ENCODE measurements at places on chromosomes 7 and 10.

DNA sequence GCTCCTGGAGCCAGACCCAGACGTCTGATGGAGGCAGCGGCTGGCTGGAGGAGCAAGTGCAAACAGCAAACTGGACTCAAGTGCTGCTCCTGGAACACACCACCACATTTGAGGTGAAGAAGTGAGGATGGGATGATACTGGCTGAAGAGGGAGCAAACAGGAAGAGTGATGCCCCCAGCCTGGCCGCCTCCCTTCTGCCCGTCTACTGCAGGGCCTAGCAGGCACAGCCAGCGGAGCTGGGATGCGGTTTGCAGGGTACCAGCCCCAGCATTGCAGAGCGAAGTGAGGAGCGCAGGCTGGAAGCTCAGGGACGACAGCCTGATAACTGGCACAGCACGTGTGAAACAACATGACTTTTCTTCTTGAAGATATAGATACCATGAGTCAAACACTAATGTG, 111.8 kb upstream of the ZNF32 start:
- no peak for DNase-seq

DNA sequence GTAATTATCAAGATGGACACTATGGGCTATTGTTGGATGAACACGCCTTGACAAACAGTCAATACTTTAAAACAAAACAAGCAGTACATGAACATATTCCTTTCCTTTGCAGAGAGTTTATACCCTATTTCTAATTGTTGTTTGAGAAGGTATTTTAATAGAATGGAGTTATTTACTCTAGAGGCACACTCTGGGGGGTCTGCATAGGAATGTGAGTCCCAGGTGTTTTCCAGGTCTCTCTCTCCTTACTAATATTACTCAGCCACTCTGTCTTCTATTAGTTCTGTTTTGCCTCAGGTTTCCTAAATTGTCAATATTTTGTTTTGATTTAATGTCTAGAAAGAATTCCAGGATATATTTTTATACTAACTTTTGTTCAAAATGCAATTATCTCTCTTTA, 1091.4 kb downstream of the CNTNAP2 start:
- DNase-seq = no peak

GRCh38 chr7:128835231-128835751, 5.1 kb downstream of the FLNC start:
- no peak for DNase-seq

GRCh38 chr10:114779803-114780576, 41.6 kb upstream of the FHIP2A start:
- DNase-seq = no peak

- no peak for DNase-seq
These were observed 93.3 kb upstream of the FZD8 start for GRCh38 chr10:35735412-35735811.

DNA sequence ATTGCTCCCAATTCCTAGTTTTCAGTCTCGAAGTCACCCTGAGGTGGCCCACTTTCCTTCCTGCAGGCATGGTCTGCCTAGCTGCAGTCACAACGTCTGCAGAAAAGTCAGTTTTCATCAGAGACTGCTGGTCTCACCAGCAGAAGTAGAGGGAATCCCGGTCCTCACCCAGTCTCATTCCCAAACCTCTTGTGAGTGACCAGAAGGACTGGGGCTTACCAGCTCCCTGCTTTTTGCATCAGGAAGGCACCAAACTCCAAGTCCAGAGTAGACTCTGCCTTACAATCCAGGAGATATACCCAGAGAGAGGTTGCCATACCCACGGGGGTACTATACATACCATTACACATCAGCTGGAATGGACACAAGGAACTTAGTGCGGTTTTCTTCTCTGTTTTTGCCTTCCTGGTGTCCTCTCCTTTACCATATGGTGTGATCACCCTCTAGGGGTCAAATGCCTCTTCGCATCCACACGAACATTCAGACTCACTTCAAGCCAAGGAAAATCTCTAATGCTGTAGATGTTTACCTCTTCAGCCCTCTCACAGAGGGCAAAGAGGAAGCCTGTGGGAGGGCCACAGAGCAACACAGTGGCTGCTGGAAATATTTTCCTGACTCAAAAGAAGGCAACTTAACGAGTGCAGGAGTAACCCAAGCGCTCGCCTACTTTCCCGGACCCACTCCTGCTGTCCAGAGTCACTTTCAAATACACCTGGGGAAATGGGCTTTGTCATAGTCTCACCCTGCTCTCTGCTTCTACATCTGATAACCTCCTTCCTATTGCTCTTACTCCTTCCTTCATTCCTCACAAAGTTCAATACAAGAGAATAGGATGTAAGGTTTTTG, 220.9 kb downstream of the C7orf25 start:
- DNase-seq = no peak

- DNase-seq = no peak
These were observed 350.0 kb downstream of the CRPPA start for GRCh38 chr7:16071246-16071857.

- no peak for DNase-seq
These were observed 203.5 kb upstream of the ZNF32 start for GRCh38 chr10:43852149-43852548.

DNA sequence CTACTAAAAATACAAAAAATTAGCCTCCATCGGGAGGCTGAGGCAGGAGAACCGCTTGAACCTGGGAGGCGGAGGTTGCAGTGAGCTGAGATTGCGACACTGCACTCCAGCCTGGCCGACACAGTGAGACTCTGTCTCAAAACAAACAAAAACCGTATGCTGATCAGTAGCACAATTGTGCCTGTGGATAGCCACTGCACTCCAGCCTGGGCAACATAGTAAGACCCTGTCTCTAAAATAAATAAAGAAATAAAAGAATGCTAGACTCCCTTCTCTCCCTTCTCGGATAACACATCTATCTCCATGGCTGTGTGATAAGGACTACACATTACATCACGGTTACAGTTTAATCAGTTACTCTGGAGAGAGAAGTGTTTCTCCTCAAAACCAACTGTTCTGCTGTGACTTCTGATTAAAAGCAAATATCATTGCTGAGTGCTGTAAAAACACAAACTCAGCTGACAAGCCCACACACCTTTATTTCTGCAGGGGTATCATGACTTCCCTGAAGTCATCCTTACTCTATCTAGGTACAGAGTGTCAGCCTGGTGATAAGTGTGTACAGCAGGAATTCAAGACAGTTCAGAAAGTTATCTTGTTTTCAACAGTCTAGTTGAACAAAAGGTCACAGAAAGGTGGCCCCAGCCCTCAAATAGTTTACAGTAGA, 5.3 kb upstream of the ARHGAP19 start:
- DNase-seq = no peak

DNA sequence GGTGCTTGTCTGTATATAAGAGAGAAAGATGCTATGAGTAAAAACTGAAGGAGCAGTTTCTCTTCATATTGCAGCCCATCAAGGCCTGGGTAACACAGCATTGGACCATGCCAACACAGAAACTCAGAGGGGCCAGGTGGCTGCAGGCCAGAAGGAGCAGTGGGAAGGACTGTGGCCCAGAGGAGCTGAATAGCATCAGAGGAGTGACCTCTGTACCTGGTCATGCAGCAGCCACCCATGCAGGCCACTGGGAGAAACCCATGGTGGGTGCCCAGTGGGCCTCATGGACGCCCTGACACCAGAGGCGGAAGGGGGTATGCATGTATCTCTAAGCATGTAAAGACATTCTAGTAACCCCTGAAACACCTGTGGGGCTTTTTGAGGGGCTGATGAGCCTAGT, 75.9 kb upstream of the YAE1 start:
- no peak for DNase-seq

DNA sequence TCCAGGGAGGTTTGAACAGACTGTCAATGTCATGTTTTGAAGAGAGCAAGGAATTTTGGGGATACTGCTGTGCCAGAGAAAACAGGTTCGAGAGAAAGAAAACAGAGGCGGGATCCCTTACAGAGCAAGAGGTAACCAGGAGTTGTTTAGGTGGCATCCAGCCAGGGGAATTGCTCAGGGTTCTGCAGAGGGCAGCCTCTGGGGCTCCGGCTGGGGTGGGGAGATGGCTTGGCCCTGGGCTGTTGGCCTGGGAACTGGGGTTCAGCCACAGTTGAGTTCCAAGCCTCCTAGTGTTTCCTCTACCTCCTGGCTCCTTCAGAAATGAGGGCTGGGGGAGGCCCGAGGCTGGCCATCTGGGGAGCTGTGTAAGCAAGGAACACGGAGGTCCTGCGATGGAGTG, 68.0 kb downstream of the CAMK1D start:
- DNase-seq = no peak

DNA sequence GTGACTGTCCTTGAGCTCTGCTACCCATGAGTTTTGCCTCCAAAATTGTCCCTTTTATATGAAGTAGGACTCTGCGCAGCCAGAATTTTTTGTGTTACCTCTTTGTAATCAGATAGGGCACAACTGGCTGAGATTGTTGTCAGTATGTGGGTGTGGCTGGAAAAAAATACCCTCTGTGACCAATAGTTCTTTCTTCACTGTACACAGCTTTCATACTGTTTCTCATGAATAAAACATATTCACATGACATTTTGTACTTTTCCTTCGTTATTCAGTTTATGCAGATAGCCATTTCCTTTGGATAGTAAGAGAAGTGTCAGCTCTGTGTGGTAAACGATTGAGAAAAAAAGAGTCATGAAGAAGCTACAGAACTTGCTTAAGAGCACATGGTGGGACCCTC, 49.6 kb upstream of the WNT8B start:
- DNase-seq = no peak

DNA sequence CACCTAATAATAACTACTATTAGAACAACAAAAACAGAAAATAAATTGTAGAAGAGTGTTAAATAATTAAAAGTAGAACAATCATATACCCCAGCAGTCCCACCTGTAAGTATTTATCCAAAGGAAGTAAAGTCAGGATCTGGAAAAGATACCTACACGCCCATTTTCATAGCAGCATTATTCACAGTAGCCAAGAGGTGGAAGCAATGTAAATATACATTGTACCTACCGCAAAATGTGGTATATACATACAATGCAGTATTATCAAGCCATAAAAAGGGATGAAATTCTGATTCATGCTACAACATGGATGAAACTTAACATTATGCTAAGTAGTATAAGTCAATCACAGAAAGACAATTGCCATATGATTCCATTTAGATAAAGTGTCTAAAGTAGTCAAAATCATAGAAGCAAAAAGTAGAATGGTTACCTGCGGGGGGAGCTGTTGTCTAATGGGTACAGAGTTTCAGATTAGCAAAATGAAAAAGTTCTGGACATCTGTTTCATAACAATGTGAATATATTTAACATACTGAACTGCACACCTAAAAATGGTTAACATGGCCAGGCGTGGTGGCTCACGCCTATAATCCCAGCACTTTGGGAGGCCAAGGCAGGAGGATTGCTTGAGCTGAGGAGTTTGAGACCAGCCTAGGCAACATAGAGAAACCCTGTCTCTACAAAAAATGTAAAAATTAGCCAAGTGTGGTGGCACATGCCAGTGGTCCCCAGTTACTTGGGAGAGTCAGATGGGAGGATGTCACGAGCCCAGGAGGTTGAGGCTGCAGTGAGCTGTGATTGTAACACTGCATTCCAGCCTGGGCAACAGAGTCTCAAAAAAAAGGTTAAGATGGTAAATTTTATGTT, 6.0 kb upstream of the TMED4 start:
- DNase-seq = peak; percentile 27

GRCh38 chr7:14045651-14046050, 56.2 kb upstream of the ETV1 start:
- DNase-seq = no peak

DNA sequence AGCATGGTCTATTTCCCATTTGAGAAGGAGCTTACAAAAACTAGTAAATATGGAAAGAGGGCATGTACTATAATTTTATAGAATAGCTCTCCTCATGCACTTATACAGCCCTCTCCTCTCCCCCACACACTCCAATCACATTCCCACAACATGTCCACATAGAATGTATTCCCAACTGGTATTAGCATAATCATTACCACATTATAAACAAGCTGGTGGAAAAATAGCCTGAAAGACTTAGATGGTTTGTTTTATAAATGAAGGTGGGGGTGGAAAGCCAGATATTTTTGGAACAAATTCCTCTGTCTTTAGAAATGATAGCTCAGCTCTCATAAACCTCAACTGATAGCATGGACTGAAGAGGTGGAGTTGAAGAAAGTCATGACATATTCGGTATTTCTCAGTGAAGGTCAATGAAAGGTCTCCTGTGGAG, 410.1 kb downstream of the SUGCT start:
- no peak for DNase-seq

- no peak for DNase-seq
These were observed 699 bp downstream of the CLIP2 start for GRCh38 chr7:74289659-74290552.

DNA sequence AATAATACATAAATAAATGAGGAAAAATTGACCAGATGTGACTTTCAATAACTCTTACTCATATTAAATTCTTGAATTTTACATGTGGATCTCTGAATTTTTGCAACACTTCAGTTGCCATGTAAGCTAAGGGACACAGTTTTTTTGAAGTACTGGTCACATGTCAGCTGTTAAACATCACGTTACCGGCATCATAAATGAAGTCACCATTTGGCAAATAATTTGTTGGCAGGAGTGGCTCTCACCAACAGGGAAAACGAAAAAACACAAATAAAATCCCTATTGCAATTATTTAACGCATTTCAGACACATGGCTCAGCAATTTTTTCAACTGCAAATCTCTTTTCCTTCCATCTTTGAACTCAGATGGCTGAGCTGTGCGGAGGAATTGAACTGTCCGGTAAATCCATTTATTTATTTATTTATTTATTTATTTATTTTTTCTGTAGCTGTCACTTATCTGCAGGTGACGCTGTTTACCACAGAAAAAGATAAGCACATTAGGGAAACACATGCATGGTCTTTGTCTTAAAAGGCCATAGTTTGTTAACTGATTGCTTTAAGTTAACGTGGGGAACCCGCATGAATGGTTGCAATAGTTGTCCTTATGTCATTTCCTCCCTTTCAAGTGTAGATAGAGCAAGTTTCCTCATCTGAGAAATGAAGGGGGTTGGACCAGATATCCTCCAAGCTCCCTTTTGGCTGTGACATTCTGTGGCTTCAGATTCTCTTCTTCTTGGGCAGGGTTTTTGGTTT, 64.7 kb upstream of the JAZF1 start:
- no peak for DNase-seq

DNA sequence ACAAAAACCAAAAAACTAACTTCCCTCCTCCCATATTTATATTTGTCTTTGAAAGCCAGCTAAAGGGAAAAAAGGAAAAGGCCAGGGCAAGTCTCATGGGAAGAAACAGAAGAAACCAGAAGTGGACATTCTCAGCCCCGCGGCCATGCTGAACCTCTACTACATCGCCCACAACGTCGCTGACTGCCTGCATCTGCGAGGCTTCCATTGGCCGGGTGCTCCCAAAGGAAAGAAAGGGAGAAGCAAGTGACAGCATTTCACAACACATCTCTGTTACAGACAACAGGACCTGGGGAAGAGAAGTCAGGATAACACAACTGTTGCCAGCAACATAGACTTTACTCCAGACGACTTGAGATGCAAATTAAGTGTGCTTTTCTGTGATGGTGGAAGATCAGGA, 9.9 kb downstream of the SMKR1 start:
- no peak for DNase-seq

Measured in NCI-H187 (cell line).